ENCODE measurements at places on chromosomes 3 and 15. TPM values are rescaled to one million over a fixed set of nuclear protein-coding genes. Genes with fewer than 3 reads are reported as not detected.

- DNase-seq = no peak
- no peaks in the 10 kb centered on the region for H3K36me3 ChIP-seq
- H3K4me3 ChIP-seq = no peak overlapping the region
- H3K27ac ChIP-seq = no peak overlapping the region
- no peaks in the 10 kb centered on the region for H3K27me3 ChIP-seq
These were observed 12.7 kb downstream of the C3orf22 start for GRCh38 chr3:126546013-126546412.

DNA sequence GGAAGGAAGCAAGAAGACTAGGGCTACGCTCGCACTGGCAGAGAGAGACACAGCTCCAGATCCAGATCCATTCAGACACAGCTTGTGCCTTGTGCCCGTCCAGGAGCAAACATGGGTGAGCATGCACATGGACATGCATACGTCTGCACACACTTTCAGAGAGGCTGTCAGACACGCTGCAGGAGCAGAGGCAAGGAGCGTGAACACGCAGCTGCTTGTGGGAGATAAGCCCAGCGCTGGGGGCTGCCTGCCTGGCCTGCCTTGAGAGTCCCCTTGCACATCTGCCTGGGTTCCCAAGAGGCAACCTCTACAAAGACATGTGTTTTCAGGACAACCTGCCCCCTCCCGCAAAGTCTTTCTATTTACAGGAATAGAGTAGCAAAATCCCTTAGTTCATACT is 13.6 kb upstream of the BAHD1 start:
- no peak overlapping the region for H3K4me3 ChIP-seq
- no peaks in the 10 kb centered on the region for H3K4me1 ChIP-seq
- DNase-seq = no peak
- H3K27me3 ChIP-seq = peaks cover under 1% of the 10 kb centered on the region

Gene REC114
- total RNA-seq = not detected

Gene GOLGA8M
- total RNA-seq = 0.54 TPM

Gene PHLDB2
- total RNA-seq = 0.98 TPM

GRCh38 chr3:22555753-22556435 is 647.2 kb upstream of the UBE2E2 start:
- H3K4me3 ChIP-seq = no peak overlapping the region
- H3K36me3 ChIP-seq = no peaks in the 10 kb centered on the region
- no peak for DNase-seq
- no peaks in the 10 kb centered on the region for H3K4me1 ChIP-seq
- H3K27ac ChIP-seq = no peak overlapping the region

Gene PAQR5
- not detected for total RNA-seq

DNA sequence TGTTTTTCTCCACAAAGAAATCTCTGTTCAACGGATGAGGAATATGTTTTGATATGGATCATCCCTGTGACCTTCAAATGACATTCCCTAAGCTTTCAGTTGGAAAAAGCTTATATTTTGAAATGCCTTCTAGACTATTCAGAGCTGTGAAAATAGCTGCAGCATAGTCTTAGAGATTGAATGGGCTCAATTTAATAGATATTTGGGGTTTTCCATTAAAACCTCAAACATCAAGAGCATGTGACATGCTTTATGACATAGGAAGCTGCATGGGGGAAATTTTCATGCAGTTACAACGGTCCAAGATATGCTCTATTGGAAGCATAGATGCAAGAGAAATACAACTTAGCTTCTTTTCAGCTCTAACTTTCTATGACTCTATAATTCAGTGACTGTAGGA is 102.8 kb downstream of the LSAMP start:
- no peak for DNase-seq
- H3K36me3 ChIP-seq = no peaks in the 10 kb centered on the region
- H3K27ac ChIP-seq = no peak overlapping the region
- no peaks in the 10 kb centered on the region for H3K4me1 ChIP-seq
- no peak overlapping the region for H3K4me3 ChIP-seq

Gene UROC1
- not detected for total RNA-seq

Gene ERICH6
- total RNA-seq = not detected

DNA sequence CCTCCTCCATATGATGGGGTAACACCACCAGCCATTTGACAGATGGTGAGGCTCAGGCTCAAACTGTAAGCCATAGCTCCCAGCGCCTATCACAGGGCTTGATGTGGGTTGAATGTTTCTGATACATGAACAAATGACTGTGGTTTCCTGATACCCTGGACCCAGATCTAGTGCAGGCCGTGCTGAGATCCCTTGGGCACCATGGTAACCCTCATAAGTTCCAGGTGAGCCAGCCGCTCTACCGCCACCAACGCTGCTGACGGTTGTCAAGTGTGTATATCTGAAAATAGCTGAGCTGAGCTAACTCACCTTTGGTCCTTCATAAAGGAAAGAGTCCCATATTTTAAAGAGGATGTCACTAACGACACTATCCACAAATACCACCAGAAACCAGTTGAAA is 74.5 kb downstream of the TBC1D2B start:
- H3K27me3 ChIP-seq = no peaks in the 10 kb centered on the region
- H3K4me3 ChIP-seq = no peak overlapping the region
- H3K4me1 ChIP-seq = peaks cover 25% of the 10 kb centered on the region

GRCh38 chr15:68682330-68682729 is 103.5 kb downstream of the CORO2B start:
- H3K4me1 ChIP-seq = no peaks in the 10 kb centered on the region
- H3K4me3 ChIP-seq = no peak overlapping the region
- no peaks in the 10 kb centered on the region for H3K27me3 ChIP-seq
- no peak for DNase-seq
- H3K27ac ChIP-seq = no peak overlapping the region
- no peaks in the 10 kb centered on the region for H3K36me3 ChIP-seq

Gene LYZL4
- total RNA-seq = not detected

DNA sequence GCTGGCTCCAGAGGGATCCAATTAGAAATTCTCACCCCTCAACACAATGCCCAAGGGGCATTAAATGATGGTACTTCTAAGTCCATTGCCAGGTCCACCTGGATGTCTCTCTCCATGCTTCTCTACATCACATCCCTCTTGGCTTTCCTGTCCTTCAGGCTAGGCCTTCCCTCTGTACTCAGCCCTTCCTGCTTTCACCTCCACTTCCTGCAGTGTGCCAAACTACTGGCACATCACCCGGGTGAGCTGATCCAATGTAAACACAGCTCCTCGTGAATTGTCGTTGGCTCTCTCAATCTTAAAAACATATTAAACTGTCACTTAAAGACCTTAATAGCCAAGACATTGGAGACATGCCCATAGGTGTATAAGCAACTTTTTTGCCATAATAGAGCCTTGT is 4.0 kb downstream of the LMCD1 start:
- DNase-seq = no peak
- peaks cover 5% of the 10 kb centered on the region for H3K4me1 ChIP-seq

GRCh38 chr3:57910990-57911389 is 97.2 kb upstream of the FLNB start:
- no peak overlapping the region for H3K4me3 ChIP-seq
- no peak overlapping the region for H3K27ac ChIP-seq
- H3K4me1 ChIP-seq = no peaks in the 10 kb centered on the region
- H3K27me3 ChIP-seq = no peaks in the 10 kb centered on the region

Gene GOLGA6A
- not detected for total RNA-seq

- DNase-seq = peak; percentile 91
- H3K4me1 ChIP-seq = peaks cover 49% of the 10 kb centered on the region
- H3K4me3 ChIP-seq = peak within 1 kb of the TSS; percentile 87
These were observed at the start of gene LYSMD2 for GRCh38 chr15:51737522-51738305. TSS of gene LYSMD2 (minus strand) at chr15:51737655. CDS start at chr15:51737622, 33 bp downstream.

Gene FGD5
- total RNA-seq = not detected

- no peak for DNase-seq
- peaks cover 2% of the 10 kb centered on the region for H3K4me1 ChIP-seq
- H3K36me3 ChIP-seq = no peaks in the 10 kb centered on the region
- H3K4me3 ChIP-seq = no peak overlapping the region
- peaks cover 3% of the 10 kb centered on the region for H3K27me3 ChIP-seq
These were observed 136.5 kb upstream of the RBMS3 start for GRCh38 chr3:29144361-29144760.

Gene WDR49
- 0.09 TPM for total RNA-seq

GRCh38 chr3:73405853-73406252 is 218.9 kb downstream of the PDZRN3 start:
- no peaks in the 10 kb centered on the region for H3K36me3 ChIP-seq
- no peak overlapping the region for H3K4me3 ChIP-seq
- DNase-seq = no peak

Gene CPLX3
- total RNA-seq = 0.09 TPM

GRCh38 chr15:55627730-55628368 is 39.7 kb upstream of the PYGO1 start:
- no peaks in the 10 kb centered on the region for H3K4me1 ChIP-seq
- no peak overlapping the region for H3K27ac ChIP-seq
- H3K4me3 ChIP-seq = no peak overlapping the region
- H3K27me3 ChIP-seq = peaks cover 12% of the 10 kb centered on the region

DNA sequence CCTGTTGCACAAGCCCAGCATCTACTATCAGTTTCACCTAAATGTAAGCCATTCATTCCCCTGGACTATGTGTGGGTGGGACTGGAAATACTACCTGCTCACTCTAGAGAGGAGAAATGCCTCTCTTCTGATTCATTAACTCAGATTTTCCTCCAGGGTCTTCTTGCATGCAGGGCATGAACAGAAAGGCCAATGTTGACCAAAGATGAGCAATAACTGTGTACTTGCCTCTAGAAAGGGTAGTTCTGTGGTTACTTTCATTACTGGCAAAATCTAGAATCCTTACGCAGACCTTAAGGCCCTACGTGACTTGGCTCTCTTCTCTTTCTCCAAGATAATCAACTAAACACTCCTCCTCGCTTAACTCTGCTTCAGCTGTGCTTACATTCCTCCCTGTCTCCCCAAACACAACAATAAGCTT is 81.4 kb upstream of the PSMD6 start:
- H3K36me3 ChIP-seq = no peaks in the 10 kb centered on the region
- no peak overlapping the region for H3K4me3 ChIP-seq
- DNase-seq = no peak
- H3K27ac ChIP-seq = no peak overlapping the region

GRCh38 chr3:98359993-98360675 is 6.5 kb downstream of the OR5K4 start:
- no peak for DNase-seq
- H3K4me1 ChIP-seq = no peaks in the 10 kb centered on the region
- no peak overlapping the region for H3K4me3 ChIP-seq
- H3K27me3 ChIP-seq = peaks cover 8% of the 10 kb centered on the region
- no peaks in the 10 kb centered on the region for H3K36me3 ChIP-seq

Gene FEZF2
- not detected for total RNA-seq

DNA sequence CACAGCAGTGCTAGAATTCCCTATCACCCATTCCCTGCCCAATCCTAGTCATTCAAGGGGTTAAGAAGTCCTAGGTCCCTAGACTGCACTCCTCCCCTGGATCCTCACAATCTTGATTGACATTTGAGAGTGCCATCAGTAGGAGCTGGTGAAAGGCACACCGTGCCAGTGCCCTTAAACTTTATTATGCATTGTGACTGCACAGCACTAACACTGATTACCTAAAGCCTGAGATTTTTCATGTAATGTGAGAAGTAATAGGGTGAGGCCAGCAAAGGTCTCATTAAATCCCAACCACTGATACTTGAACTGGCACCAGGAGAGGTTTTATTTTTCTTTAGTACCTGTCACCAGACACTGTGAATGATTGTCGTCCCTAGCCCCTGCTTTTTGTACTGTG is 16.3 kb downstream of the GXYLT2 start:
- no peak overlapping the region for H3K4me3 ChIP-seq
- no peaks in the 10 kb centered on the region for H3K36me3 ChIP-seq

Gene SEMA3F
- total RNA-seq = 0.14 TPM

DNA sequence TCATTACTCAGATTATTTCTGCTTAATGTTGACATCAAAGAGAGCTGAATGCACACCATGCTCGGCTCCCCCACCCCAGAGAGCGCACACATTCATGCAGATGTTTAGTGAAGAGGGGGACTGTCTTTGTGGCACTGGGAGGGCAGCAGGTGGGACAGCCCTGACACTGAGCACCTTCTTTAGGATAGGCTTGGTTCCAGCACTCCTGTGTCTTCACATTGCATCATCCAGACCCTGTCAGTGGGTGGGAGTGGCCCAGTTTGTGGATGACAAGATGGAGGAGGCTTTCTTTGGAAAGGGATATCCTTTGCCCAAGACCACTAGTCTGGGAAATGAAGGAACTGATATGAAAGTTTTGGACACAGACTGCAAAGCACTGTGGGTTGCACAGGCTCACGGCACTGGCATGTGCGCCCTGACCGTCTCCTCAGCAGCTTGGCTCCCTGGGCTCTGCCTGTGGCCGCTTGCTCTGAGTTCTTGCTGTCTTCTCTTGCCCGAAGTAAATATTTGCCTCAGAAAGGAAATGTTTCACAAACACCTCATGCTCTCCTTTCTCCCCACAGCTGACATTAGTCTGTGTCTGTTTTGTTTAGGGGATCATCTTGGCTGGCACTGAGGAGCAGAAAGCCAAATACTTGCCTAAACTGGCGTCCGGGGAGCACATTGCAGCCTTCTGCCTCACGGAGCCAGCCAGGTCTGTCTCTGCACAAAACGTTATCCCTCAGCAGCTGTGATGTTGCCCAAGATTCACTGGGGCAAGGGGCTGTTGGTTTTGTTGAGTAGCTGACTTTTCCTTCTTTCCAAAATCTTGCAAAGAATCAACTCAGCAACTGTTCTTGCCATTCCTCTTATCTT is 16.6 kb downstream of the ACAD9 start:
- H3K27ac ChIP-seq = no peak overlapping the region
- no peak for DNase-seq
- no peak overlapping the region for H3K4me3 ChIP-seq
- H3K4me1 ChIP-seq = peaks cover 5% of the 10 kb centered on the region
- no peaks in the 10 kb centered on the region for H3K27me3 ChIP-seq

Gene KBTBD13
- total RNA-seq = not detected

Gene CPNE9
- total RNA-seq = 0.17 TPM

DNA sequence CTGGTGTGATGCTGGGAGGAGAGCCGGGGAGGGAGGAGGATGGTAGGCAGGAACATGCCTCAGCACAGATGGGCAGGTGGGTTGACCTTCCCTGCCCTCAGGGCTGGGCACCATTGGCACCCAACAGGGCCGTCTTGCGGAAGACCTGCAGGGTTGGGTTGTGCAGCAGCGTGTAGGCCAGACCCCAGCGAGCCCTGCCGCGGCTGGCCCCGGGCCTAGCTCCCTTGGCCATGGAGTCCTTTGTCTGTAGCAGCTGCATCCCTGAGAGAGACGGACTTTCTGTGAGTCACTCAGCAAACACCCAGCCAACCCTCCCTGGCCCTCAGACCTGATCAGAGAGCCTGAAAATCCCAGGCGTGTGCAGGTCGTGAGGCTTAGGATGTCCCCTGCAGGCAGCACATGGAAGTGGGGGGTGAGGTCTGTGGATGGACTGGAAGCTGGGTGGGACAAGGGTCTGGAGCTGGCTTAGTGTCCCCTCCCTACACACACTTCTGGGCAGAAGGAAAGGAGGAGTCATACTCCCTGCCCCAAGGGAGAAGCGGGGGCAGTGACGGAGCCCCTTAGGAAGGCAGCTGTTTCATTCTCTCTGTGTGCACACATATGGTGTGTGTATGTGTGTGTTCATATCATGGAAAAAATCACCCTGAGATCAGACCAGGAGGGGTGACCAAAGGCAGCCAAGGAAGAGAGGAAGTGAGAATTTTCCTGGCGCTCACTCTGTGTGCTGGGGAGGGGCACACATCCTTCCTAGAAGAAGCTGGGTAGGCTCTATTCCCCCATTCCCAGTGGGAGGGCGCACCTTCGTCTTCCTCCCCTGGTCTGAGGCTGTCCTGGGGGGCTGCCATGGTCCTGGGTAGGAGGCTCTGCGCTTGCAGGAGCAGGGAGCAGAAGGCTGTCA is 6.7 kb downstream of the ISLR start:
- H3K27ac ChIP-seq = no peak overlapping the region
- no peaks in the 10 kb centered on the region for H3K36me3 ChIP-seq
- H3K4me1 ChIP-seq = no peaks in the 10 kb centered on the region
- no peak overlapping the region for H3K4me3 ChIP-seq

- no peaks in the 10 kb centered on the region for H3K27me3 ChIP-seq
- DNase-seq = no peak
- H3K4me1 ChIP-seq = no peaks in the 10 kb centered on the region
- H3K36me3 ChIP-seq = no peaks in the 10 kb centered on the region
These were observed 77.7 kb downstream of the ROBO1 start for GRCh38 chr3:79690072-79690471.
